ENCODE measurements at places on chromosomes 6 and 20.

GRCh38 chr6:5006222-5006621, 2.4 kb upstream of the RPP40 start:
- DNase-seq: no peak

DNA sequence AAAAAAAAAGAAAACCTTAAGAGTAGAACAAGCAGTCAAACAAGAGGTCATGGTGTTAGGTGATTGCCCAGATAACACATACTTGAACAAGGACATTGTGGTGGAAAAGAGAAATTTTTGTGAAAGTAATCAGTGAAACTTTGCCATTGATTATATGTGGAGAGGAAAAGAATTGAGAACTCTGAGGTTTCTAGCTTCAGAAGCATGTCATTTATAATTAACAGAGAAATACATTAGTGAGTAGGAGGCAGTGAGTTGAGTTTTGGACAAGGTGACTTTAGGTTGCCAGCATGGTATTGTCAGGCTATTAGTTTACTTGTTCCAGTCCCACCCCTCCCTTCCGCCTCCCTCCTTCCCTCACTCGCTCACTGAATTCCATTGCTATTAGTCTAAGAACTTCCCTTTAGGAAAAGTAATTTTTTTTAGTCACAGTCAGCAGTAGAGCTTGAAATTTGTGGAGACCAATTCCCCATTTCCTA, 17.2 kb downstream of the TAB2 start:
- DNase-seq: no peak

DNA sequence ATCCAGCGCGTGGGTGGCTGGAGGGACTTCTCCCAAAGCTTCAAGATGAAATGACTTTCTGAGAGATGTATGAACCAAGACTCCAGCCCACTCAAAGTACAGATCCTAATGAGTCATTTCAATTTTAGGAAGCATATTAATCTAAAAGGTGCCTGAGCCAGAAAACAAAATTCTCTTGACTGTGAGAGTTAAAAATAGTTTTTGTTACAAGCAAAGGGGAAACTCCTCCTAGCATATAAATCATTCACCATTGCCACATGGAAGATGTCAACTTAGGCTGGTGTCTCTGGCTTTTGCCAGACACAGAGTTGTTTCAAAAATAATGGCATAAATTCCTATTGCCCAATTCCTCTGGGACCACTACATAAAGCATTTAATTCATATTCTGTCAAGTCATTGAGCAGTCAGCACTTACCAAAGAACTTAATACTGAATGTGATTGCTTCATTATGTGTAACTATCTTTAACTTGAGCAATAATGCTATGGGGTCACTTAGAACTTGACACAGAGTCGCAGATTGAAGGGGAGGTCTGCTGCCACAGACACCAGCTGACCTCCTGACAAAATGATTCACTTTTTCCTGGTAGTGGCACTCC, 280.6 kb downstream of the SLC35F1 start:
- DNase-seq: no peak

GRCh38 chr6:56144538-56145324, 102.6 kb downstream of the COL21A1 start:
- no peak for DNase-seq

- DNase-seq: no peak
Measured at GRCh38 chr20:54648421-54649142, 173.2 kb downstream of the DOK5 start.

GRCh38 chr6:120826253-120826652, 508.0 kb downstream of the TBC1D32 start:
- DNase-seq: no peak

DNA sequence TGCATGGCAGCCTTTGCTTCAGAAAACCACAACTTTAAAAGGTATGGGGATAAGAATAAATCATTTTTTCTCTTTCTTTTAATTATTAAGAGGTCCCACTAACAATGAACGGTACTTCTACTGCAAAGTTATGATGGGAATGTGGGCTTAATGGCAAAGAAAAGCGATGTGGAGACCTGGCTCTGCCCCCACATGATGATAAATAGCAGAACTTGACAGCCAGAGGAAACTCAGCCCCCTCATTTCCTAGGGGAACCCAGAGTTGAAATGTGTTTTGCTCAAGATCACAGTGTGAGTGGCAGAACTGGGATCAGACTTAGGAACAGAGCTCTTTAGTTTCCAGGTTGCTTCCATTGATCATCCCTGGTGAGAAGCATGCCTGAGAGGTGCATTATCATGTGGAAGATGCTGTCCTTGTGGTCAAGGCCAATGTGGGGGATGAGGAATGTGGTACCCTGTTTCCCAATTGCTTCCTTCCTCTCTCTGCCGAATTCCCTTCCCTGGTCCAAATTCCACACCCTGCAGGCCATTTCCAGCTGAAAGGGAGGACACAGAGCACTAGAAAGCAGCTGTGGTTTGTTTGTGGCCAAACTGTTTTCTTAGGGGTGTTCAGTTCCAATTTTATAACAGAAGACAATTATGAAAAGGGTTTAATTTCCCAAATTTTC, 66.0 kb downstream of the BACH2 start:
- DNase-seq: no peak

DNA sequence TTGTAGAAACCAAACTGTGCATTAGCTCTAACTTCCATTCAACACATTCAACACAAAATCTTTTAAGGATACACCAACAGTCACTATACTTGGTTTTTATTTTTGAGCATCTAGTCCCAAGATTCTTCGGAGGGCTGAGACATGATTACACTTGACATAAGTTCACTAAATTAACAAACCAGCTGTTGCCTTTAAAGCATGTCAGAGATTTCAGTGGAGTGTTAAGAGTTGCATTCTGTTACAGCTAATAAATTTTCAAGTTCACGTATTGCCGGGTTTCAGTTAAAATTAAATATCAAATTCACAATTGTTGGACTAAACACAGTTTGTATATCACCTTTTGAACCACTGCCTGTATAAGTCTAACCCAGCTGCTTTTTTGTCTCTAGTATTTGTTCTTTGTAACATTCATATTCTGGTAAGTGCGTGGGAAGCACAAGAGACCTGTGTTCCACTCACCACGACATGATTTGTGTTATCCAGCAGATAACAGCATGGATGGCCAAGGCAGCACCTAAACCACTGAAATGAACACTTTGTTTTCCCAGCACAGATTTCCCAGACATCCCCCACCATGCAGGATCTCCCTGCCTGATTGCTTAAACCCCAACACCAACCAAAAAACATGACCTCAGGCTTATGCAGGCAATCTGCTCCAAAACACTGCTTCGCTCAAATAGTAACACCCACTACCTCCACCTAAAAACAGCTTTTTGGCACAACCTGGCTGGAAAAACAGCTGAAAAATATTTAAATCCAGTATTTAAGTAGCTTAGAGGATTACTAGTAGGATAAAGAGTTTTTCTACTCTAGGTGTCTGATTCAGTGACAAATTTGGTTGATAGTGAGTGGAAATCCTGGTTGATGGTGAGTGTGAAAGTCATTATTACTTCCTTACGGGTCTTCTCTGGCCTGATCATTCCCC, 286.5 kb upstream of the NT5E start:
- no peak for DNase-seq

- DNase-seq: no peak
Measured at GRCh38 chr6:156910938-156911337, 133.8 kb downstream of the ARID1B start.

DNA sequence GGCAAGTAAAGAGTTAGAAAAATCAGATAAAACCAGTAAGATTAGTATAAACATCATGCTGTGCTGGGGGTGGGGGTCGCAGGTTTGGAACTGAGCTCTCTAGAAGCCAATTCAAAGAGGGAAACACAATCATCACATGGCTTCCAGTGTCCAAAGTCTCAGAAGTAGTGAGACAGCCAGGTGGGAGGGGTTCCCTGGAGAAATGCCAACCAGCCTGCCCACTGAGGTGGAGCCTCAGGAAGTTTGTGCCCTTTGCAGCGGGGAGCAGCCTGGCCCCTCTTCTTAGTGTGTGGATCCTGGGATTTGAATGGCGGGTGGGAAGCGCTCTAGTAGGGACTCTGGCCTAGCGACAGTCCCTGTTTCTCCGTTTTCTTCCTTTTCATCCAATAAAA, 21.4 kb downstream of the C6orf15 start:
- no peak for DNase-seq

DNA sequence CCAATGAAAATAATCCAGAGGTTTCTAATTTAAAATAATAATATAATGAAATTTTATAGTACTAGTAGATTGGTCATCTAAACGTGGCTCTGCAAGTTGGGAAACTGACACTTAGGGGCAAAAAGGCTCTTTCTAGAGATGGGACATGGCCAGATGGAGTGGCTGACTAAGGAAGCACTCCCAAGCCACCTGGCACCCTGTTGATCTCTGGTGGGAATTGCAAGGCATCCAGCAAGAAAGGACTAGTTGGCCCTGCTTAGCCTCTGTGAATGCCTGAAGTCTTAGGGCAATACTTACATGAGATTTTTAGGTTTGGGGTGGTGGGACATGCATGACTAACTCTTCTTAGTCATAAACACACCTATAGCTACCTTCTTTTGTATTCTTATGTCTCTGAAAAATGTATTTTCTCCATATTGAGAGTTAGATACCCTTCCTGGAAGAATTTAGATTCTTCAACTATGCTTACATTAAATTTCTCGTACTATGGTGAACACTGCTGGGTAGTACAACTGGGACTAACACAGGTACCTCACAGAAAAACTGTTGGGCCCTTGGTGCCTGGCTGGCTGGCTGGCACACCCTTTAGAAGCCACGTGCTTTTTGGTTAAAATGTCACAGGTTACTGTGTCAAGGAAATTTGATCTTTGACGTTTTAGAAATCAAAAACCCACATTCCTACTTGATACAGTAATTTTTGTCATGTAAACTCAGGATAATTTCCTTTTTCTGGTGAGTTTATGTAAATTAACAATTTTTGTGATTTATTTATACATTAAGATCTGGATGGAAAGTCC, 25.0 kb upstream of the SH3BGRL2 start:
- no peak for DNase-seq

- no peak for DNase-seq
Measured at GRCh38 chr20:9161311-9161710, 92.4 kb downstream of the PLCB4 start.

DNA sequence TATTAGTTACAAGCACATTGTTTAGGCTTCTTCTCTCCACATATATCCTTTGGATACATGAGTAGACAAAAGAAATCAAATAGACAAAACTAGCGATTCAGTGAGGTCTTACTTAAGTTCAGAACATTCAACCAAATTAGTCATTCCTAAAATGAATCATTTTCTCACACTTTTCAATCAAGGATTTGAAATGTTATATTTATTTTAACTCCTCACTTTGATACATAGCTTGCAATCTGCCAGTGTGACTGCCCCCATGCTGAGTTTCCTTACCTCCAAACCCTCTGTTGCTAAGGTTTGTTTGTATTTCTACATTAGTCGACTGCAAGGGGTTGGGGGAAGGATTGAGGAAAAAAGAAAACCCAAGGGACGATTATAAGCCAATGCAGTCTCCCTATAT, 3.5 kb upstream of the MOXD1 start:
- no peak for DNase-seq

- no peak for DNase-seq
Measured at GRCh38 chr6:133160536-133160935, 80.6 kb upstream of the EYA4 start.

DNA sequence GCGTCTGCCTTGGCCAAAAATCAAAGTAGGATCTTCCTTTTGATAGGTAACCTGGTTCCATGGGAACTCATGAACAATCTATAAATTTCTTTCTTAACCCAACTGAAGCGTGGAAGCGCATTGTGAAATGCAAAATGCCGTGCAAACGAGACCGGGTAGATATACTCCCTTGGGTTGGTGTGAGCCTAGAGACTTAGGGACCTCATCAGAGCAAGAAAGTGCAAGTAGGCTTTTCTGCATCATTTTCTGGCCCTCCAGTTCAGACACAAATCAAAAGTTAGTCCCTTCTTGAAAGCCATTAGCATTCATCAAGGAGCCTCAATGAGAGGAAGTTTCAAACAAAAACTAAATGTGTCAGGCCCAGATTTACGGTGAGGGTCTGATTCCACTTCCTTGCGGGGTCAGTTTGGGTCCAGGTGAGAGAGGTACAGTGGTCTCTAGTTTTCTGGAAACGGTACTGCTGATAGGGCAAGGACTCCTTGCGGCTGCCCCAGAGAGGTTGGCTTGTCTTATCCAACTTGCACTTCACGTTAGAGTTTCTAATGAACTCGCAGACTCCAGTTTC, 5.3 kb upstream of the ZNF184 start:
- DNase-seq: no peak

DNA sequence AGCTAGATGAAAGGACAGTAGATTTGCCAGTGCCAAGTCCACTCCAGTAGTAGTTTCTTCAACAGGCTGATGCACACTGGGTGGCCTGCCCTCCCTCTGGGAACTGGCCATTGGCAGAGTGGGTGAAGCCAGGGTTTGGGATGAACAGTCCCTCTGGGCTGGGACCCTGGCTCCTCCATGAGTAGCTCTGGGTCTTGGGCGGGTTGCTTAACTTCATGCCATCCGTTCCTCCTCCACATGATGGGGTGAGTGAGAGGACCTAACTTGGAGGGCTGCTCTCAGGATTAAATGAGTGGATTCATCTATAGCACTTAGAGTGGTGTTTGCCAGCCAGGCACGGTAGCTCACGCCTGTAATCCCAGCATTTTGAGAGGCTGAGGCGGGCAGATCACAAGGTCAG, 47.2 kb downstream of the PLAGL2 start:
- no peak for DNase-seq

- no peak for DNase-seq
Measured at GRCh38 chr20:43974695-43975094, 60.0 kb downstream of the TOX2 start.

- DNase-seq: no peak
Measured at GRCh38 chr6:41277605-41278004, 8.9 kb downstream of the TREM1 start.

- no peak for DNase-seq
Measured at GRCh38 chr6:45350186-45350710, 22.1 kb downstream of the RUNX2 start.

DNA sequence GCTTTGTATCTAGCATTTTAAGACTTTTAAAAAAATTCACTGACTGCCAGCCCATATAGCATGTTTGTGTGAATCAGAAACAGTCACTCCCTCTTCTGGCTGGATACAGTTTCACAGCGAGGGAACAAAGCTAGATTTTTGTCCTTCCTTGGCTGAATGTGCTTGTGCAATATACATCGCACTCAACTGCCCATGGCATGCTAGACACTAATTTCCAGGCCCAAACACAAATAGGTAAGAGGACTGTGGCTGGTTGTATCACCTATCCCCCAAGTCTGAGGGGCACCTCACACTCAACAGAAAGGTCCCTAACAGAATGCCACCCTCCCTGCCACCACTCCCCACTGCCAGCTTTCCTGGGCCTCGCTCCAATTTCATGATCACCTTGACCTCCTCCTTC, 16.2 kb upstream of the BLCAP start:
- DNase-seq: no peak

GRCh38 chr6:101398716-101399615, 5.5 kb downstream of the GRIK2 start:
- no peak for DNase-seq

GRCh38 chr6:11350294-11350693, 117.8 kb upstream of the NEDD9 start:
- no peak for DNase-seq

- DNase-seq: peak; percentile 34
Measured at GRCh38 chr6:39347906-39348585, 25.5 kb upstream of the KCNK16 start.

GRCh38 chr6:98644063-98644462, 190.3 kb upstream of the POU3F2 start:
- no peak for DNase-seq

GRCh38 chr6:11702089-11702488, 76.5 kb downstream of the ADTRP start:
- no peak for DNase-seq

Measured in left renal cortex interstitium (tissue), 4 donors.